ENCODE measurements at places on chromosomes 13 and 19.

DNA sequence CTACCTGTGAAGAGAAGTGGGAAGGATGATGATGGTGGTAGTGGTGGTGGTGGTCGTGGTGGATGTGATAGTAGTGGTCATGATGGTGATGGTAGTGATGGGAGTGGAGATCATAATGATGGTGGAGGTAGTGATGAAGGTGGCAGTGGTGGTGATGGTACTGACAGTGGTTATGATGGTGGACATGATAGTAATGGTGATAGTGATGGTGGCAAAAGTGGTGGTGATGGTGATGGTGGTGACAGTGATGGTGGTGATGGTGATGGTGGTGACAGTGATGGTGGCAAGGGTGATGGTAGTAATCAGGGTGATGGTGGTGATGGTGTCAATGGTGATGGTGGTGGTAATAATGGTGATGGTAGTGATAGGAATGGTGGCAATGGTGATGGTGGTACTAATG, 26.2 kb downstream of the MBD3L2B start:
- DNase-seq = no peak

DNA sequence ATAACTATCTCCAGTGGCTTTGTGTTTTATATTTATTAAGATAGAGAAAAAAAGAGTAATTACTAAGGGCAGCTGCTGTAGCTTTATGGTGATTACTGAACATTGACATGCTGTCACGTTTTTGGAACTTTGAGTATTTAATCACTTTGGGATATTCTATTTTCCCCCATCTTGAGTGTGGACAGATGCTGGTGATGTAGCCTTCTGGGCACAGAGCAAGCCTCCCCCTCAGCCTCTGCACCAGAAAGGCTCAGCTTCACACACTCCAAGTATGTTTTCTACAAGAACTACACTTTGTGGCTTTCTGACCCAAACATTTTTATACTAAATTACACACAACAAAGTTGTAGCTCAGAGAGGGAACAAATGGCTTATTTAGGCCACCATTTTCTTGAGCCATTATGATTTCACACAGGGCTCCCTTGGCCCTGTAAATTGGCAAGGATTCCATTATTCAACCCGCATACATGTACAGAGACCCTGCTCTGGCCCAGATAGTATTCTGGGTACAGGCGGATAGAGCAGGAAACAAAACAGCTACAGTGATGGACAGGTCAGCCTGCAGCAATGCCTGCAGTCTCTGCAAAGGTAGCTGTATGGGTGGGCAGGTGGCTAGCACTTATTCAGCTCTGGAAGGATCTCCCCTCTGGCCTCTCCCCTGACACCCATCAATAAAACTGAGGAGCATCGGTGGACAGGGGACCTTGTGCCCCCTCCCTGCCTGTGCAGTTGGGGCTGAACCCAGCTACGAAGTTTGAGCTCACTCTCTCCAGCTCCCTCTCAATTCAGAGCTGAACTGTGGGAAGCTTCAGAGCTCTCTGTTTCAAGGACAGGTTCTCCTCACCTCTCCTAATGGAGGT, 1.3 kb downstream of the ALOX5AP start:
- DNase-seq = no peak

DNA sequence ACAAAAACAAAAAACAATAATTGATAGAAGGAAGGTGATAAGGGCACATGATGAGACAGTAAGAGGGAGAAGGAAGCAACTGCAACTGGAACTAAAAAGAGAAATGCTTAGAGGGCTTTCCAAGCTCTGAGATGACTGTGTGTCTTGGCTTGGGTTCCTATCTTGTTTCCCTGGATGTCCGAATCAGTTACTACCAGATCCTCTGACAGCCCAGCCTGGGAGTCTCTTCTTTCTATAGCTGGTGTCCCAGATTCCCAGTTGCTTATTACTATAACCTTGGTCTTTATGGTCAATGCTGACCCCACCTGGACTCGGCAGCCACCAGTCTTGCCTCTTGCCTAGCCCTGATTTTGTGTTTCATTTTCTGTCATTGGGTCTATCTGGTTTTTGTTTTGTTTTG, 116.4 kb downstream of the RFC3 start:
- DNase-seq = no peak

DNA sequence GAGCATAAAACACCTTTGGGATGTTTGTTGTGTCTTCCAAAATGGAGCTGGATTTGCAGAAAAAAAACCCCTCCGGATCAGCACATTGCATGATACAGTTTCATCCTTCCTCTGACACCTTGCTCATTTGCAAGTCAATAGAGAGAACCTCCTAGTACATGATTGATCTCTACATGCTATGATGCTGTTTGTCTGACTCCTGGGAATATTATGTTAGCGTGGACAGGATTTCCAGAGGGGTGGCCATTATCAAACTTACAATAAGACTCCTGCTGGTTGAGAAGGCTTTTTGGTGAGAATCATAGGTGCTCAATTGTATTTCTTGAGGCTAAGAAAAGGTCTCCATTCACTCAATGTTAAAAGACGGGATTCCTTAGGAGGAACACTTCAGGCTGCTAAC, 75.9 kb upstream of the SCEL start:
- DNase-seq = no peak

- DNase-seq = no peak
These were observed 137.5 kb downstream of the DCLK1 start for GRCh38 chr13:35993686-35994085.

DNA sequence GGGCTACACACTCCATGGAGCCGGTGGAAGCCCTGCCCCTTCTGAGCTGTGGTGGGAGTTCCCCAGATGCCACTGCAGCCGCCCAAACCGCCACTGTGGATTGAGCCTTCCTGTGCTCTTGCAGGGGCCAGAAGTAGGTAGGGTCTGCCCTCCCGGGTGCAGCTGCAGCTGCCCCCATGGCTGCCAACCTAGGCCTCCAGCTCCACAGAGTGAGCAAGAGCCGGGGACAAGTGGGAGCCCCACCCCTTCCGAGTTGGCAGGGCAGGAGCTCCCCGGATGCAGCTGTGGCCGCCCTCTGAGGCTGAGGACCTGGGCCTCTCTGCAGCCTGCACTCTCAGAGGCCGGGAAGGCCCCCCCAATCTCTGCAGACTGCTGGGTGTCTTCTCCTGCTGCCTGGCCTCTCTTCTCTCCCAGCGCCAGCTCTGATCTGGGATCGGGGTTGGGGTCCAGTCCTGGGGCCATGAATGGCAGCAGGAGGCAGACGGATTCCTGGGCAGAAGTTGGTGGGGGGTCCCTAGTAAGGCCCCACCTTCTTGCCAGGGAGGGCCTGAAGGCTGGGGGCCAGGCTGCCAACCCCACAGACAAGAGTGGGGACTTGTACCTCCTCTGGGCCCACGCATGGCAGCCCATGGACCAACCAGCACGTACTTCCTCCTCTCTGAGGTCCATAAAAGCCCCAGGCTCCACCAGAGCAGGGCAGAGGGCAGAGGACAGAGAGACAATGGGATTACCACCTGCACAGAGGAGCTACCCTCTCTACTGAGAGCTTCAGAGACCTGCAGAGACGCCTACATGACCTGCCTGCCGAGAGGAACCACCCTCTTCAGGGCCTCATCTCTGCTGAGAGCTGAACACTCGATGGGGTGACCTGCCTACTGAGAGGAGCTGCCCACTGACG, 28.9 kb downstream of the AP2S1 start:
- DNase-seq = peak; percentile 48

GRCh38 chr13:65907666-65908525, 1322.2 kb downstream of the PCDH9 start:
- DNase-seq = no peak

- no peak for DNase-seq
These were observed 246.4 kb upstream of the ZNF507 start for GRCh38 chr19:32098968-32099367.

DNA sequence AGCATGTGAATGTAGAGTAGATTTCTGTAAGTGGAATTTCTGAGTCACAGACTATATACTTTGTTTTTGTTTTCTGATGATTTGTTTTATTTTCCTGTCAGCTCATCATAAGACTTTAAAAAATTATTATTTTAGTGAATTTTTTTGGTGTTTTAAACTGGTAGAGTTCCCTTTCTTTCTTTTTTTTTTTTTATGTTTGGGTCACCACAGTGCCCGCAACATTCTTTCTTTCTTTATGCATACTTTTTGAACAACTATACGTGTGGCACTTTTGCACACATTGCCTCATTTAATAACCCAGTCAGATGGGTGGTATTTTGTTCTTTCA, 46.0 kb downstream of the WDFY2 start:
- DNase-seq = no peak

GRCh38 chr13:67258482-67258881, 28.3 kb upstream of the PCDH9 start:
- no peak for DNase-seq

GRCh38 chr19:50829801-50830200, 3.6 kb downstream of the KLK15 start:
- no peak for DNase-seq

DNA sequence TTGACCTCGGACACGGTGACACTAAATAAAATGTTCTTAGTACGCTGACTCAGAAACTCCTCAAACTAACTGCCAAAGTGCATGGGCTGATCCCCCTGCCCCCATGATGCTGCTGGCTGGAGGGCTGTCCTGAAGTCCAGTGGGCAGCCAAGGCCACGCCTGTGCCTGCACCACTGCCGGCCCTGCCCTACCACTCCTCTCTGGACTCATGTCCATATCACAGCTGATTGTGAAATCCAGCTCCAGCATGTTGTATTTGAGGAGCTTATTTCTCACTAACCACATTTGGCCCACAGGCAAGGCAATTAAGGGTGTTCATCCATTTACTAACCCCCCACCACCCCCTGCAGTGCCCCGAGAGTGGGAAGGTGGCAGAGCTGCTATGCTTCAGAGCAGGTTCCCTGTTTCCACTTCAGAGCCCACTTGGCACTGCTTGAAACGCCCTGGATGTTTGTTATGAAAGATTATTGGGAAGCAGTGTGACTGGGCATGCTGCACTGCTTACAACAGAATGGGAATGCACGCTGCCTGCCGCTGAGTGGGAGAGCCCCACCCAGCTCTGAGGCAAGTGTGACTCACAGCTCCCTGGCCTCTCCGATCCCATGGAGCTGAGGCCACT, 114.0 kb downstream of the UQCRFS1 start:
- no peak for DNase-seq

GRCh38 chr13:32007494-32007893, 24.1 kb upstream of the FRY start:
- DNase-seq = no peak

DNA sequence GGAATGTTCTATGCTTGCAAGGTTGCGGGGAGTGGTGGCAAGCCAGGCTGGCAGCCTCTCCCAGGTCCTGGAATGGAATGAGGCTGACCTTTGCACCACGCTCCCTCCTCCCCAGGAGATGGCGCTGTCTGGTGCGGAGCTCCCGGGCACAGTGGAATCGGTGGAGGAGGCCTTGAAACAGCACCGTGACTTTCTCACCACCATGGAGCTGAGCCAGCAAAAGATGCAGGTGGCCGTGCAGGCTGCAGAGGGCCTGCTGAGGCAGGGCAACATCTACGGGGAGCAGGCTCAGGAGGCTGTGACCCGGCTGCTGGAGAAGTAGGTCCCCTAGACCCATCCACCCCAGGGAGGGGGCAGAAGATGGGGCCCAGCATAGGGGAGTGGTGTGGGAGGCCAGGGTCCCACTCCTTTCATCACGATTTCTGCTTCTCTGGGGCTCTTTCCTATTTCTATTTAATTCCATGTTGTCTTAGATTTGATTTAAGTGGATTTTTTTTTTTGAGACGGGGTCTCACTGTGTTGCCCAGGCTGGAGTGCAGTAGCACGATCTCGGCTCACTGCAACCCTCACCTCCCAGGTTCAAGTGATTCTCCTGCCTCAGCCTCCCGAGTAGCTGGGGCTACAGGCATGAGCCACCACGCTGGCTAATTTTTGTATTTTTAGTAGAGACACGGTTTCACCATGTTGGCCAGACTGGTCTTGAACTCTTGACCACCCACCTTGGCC, 53.2 kb upstream of the SHKBP1 start:
- peak; percentile 32 for DNase-seq

GRCh38 chr19:41478875-41479756, 36.2 kb downstream of the ERICH4 start:
- DNase-seq = no peak

- peak; percentile 12 for DNase-seq
These were observed at the start of gene EHD2 for GRCh38 chr19:47713046-47714021. Gene EHD2, plus strand, starts transcription at chr19:47713422. Its CDS starts 3,191 bp downstream, at chr19:47716613.

All from central memory CD4-positive, alpha-beta T cell (primary cell).